NCI-H774 (cell line): ENCODE measurements at places on chromosomes 7 and 10.
A peak's percentile ranks its signal among the peaks of the same experiment; 100 is the strongest.

GRCh38 chr10:58661336-58661735 lies 148.7 kb downstream of the BICC1 start:
- no peak for DNase-seq

DNA sequence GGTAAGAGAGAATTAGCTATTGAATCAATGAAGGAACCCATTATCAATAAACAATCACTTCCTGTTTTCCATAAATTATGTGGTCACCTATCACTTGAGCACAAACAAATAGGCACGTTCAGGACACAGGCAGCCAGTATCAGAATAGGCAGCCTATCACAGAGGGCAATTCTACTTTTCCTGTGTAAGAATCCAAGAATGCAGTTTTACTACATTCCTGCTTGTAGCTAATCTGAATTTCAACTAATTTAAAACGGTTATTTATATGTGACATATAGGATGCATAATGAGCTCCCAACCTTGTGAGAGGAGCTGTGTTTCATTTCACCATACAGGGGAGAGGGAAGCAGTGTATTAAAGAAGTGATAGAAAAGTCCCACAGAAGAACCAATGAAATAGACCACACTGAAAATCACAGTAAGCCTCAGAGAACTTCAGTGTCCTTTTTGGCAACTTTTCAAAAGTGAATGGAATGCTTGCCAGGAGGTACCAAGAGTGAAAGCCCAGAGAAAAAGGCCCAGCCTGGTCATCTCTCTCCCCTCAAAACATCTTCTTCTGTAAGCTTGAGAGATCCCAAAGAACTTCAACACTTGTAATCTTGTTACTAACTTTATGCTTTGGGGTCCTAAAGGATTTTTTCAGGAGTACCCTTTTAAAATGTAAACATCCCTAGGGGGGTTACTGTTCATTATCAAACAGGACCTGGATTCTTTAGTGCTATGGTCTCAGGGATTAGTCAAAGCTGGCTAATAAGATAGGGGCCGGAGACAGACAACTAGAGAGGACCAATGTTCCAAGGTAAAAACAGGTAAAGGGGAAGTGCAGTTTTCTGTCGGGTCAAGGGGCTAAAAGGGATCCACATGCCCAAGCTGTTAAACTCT lies 1.3 kb downstream of the IMMP2L start:
- DNase-seq = no peak

GRCh38 chr10:60050366-60050765 lies 144.0 kb upstream of the CCDC6 start:
- DNase-seq = no peak

DNA sequence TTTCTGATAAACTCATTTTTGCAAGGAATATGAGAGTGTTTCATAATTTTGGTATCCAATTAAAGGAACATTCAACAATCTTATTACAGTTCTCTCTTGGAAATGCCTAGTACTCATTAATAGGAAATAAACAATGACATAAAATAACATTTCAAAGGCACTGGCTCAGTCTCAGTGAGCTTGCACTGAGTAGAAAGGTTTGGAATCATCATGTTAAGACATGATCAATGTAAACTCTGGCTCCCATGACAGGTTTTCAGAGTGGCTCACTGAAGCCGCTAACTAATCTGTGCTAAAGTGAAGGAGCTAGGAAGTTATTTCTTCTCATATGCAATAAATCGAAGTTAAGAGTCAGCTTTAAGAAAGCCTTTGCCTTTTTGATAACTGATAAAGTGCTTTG lies 203.3 kb upstream of the HGF start:
- DNase-seq = no peak

- DNase-seq = no peak
Observed at GRCh38 chr7:1040790-1041189, 3.6 kb upstream of the GPR146 start.

GRCh38 chr10:132654708-132655661 lies 117.4 kb downstream of the INPP5A start:
- DNase-seq = peak; percentile 3

- DNase-seq = no peak
Observed at GRCh38 chr7:138961159-138961558, 20.0 kb downstream of the KIAA1549 start.

- no peak for DNase-seq
Observed at GRCh38 chr10:12934777-12935176, 66.7 kb downstream of the CCDC3 start.

DNA sequence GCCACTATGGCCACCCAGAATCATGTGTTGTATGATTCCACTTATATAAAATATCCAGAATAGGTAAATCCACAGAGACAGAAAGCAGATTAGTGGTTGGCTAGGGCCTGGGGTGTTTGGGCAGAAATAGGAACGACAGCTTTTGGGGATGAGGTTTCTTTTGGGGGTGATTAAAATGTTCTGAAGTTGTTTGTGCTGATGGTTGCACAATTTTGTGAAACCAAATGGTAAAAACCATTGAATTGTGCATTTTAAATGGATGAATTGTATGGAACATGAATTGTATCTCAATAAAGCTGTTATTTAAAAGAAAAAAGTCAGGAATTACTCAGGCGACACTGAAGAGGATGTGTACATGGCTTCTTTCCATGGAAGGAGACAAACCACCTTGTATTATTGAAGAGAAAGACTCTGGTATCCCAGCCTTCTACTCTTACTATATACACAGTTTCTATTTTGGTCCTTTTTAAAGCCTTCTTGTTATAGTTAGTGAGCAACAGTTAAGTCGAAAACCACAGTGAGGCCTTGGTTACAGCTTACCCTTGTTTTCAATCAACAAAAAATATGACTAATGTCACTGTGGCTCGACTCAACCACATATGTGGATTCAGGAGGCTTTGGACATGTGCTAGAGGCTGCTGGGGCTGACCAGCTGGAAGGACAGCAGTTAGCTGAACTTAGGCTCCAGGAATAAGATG lies 57.1 kb upstream of the KMT2E start:
- no peak for DNase-seq
